ENCODE measurements at places on chromosomes 13 and 19. TPM values are rescaled to one million over a fixed set of nuclear protein-coding genes. Genes with fewer than 3 reads are reported as not detected.
A peak's percentile ranks its signal among the peaks of the same experiment; 100 is the strongest.

GRCh38 chr13:39370554-39370953, 232.4 kb downstream of the LHFPL6 start:
- H3K4me3 ChIP-seq = no peak overlapping the region
- no peaks in the 10 kb centered on the region for H3K36me3 ChIP-seq
- no peak overlapping the region for H3K27ac ChIP-seq
- H3K27me3 ChIP-seq = no peaks in the 10 kb centered on the region
- H3K4me1 ChIP-seq = no peaks in the 10 kb centered on the region

DNA sequence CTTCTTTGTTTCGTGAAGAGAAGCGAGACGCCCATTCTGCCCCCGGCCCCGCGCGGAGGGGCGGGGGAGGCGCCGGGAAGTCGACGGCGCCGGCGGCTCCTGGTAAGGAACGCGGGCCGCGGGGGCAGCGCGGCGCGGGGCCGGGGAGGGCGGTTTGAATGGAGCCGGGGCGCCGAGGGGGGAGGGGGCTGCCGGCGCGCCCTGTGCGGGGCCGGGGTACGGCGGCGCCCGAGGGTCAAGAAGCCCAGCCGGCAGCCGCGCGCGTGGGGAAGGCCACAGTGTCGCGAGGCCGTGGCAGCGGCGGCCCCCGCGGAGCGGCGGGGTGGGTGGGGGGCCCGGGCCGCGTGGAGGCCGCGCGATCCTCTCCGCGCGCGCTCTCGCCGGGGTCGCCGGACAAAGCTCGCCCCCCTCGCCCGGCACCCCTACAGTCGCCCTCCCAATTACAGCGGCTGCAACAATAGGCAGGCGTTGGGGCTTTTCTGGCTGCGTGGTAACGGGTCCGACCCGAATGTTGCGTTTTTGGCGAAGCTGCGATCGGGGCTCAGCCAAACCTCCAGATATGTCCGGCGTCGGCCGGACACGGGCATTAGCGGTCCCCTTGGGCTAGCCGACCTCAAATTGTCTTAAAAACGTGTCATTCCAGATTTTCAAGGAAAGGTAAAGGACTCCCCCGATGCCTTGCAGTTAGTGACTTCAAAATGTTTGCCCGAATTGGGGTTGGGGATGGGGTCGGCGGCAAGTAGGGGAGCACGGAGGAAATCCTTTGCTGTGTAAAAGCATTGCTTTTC, 437 bp downstream of the SMARCA4 start:
- H3K27ac ChIP-seq = peak overlapping the region; percentile 94
- DNase-seq = peak; percentile 53
- H3K36me3 ChIP-seq = no peaks in the 10 kb centered on the region
- peak overlapping the region; percentile 81 for H3K4me3 ChIP-seq
- no peaks in the 10 kb centered on the region for H3K4me1 ChIP-seq
- no peaks in the 10 kb centered on the region for H3K27me3 ChIP-seq

- no peaks in the 10 kb centered on the region for H3K4me1 ChIP-seq
- no peaks in the 10 kb centered on the region for H3K27me3 ChIP-seq
- H3K4me3 ChIP-seq = no peak overlapping the region
- no peaks in the 10 kb centered on the region for H3K36me3 ChIP-seq
- DNase-seq = no peak
These were observed 14.5 kb upstream of the RAB20 start for GRCh38 chr13:110576070-110576394.

The CPT1C gene
- total RNA-seq = 9.8 TPM

GRCh38 chr13:44506719-44507118, 69.4 kb downstream of the TSC22D1 start:
- no peak overlapping the region for H3K4me3 ChIP-seq
- no peaks in the 10 kb centered on the region for H3K4me1 ChIP-seq
- H3K36me3 ChIP-seq = no peaks in the 10 kb centered on the region
- no peak overlapping the region for H3K27ac ChIP-seq
- DNase-seq = no peak
- H3K27me3 ChIP-seq = no peaks in the 10 kb centered on the region

- H3K27me3 ChIP-seq = no peaks in the 10 kb centered on the region
- DNase-seq = no peak
- H3K27ac ChIP-seq = no peak overlapping the region
- no peaks in the 10 kb centered on the region for H3K36me3 ChIP-seq
These were observed 83.5 kb upstream of the RNF113B start for GRCh38 chr13:98260357-98261164.

The SRRM5 gene
- 8.4 TPM for total RNA-seq

- no peak for DNase-seq
- H3K27me3 ChIP-seq = no peaks in the 10 kb centered on the region
- H3K4me3 ChIP-seq = no peak overlapping the region
- no peaks in the 10 kb centered on the region for H3K4me1 ChIP-seq
- H3K36me3 ChIP-seq = no peaks in the 10 kb centered on the region
- H3K27ac ChIP-seq = no peak overlapping the region
These were observed 300.1 kb downstream of the TBC1D4 start for GRCh38 chr13:75181906-75182305.

- H3K4me3 ChIP-seq = no peak overlapping the region
- H3K27ac ChIP-seq = no peak overlapping the region
- DNase-seq = no peak
- H3K36me3 ChIP-seq = no peaks in the 10 kb centered on the region
These were observed 2.9 kb downstream of the ABCC4 start for GRCh38 chr13:95298169-95298965.

The SLC25A41 gene
- 3.2 TPM for total RNA-seq

GRCh38 chr13:30312904-30313303, 5.6 kb upstream of the KATNAL1 start:
- H3K27me3 ChIP-seq = no peaks in the 10 kb centered on the region
- no peaks in the 10 kb centered on the region for H3K36me3 ChIP-seq
- no peak overlapping the region for H3K4me3 ChIP-seq

DNA sequence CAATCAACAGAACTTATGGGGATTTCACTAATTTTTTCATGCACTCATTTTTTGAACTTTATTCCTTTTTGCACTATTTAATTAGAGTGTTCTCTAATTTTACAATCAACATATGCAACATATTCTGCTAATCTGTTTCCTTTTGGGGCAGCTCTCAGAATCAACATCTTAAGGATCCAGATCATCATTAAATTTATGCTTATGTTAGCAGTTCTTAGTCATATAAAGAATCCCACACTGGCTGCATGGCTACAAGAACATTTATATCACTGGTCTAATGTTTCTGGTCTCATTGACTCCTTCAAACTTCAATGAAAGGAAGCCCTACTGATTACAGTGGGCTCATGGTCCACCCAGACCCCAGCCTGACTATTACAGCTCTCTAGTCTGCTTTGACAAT, 245.2 kb downstream of the RBM26 start:
- no peaks in the 10 kb centered on the region for H3K36me3 ChIP-seq
- no peaks in the 10 kb centered on the region for H3K4me1 ChIP-seq
- no peak for DNase-seq

DNA sequence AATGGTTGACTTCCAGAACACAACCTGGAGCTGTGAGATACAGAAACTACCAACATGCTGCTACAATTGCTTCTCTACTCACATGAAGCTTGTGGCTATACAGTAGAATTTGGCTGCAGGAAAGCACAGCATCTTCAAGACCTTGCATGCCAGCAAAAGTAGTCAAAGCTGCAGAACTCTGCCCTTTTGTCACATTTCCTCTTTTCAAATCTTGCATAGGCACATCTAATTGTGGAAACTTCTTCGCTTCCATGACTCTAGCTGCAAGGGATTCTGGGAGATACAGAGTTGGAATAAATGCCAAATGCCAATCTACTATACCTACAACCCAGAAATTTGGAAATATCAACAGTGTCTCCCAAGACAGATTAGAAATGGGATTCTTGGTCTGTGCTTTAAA, 462.2 kb downstream of the FOXO1 start:
- no peaks in the 10 kb centered on the region for H3K36me3 ChIP-seq
- H3K27me3 ChIP-seq = no peaks in the 10 kb centered on the region
- DNase-seq = no peak
- no peaks in the 10 kb centered on the region for H3K4me1 ChIP-seq
- H3K4me3 ChIP-seq = no peak overlapping the region

DNA sequence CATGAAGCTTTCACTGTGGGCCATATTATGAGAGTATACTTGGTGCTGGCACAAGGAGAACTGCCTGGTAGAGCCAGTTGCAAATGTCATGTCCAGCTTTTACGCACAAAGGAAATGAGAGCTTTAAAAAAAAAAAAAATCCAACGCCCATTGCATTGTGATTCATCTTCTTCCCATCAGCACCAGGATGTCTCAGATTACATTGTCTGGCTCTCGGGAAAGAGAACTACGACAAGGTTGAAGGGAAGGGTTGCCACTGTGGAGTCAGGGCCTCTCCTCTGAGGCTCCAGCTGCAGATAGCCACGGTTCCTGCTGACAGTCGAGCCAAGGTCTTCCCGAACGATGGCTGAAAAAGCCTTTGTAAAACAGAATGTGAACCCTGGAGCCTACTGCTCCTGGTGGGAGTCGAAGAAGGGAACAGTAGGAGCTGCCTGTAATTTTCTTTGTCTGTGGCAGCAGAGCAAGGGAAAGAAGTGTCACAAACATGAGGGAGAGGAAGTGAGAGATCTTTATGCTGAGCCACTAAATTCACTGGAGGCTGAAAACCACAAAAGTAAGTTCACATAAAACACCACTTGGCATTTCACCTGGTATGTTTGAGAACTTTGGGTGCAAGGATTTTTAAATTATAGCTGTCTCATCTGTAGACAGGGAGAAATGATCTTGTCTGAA, 704.7 kb downstream of the DIAPH3 start:
- no peaks in the 10 kb centered on the region for H3K4me1 ChIP-seq
- no peak overlapping the region for H3K4me3 ChIP-seq
- H3K27me3 ChIP-seq = no peaks in the 10 kb centered on the region
- H3K27ac ChIP-seq = no peak overlapping the region
- no peak for DNase-seq

GRCh38 chr13:75547917-75548316, 1.7 kb upstream of the UCHL3 start:
- H3K4me1 ChIP-seq = peaks cover 10% of the 10 kb centered on the region
- no peak overlapping the region for H3K27ac ChIP-seq
- DNase-seq = no peak
- H3K36me3 ChIP-seq = no peaks in the 10 kb centered on the region
- H3K27me3 ChIP-seq = no peaks in the 10 kb centered on the region
- no peak overlapping the region for H3K4me3 ChIP-seq

- no peak overlapping the region for H3K4me3 ChIP-seq
- no peak for DNase-seq
- H3K27ac ChIP-seq = no peak overlapping the region
- H3K36me3 ChIP-seq = no peaks in the 10 kb centered on the region
These were observed 41.0 kb downstream of the LHFPL6 start for GRCh38 chr13:39561971-39562370.

DNA sequence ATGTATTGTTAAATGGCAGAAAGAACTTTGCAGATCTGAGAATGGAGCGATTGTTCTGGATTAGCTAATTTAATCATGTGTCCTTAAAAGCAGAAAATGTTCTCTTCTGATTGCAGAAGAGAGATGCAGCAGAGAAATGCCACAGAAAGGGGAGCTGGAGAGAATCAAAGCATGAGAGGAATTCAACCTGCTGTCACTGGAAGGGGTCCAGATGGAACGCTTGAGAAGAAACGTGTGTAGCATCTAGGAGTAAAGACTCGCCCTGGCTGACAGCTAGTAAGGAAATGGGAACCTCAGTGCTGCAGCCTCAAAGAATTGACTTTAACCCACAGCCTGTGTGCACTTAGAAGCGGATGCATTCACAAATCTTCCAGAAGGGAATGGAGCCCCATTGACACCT, 502.8 kb downstream of the KLF12 start:
- no peaks in the 10 kb centered on the region for H3K4me1 ChIP-seq
- H3K4me3 ChIP-seq = no peak overlapping the region
- H3K36me3 ChIP-seq = no peaks in the 10 kb centered on the region
- no peak for DNase-seq

DNA sequence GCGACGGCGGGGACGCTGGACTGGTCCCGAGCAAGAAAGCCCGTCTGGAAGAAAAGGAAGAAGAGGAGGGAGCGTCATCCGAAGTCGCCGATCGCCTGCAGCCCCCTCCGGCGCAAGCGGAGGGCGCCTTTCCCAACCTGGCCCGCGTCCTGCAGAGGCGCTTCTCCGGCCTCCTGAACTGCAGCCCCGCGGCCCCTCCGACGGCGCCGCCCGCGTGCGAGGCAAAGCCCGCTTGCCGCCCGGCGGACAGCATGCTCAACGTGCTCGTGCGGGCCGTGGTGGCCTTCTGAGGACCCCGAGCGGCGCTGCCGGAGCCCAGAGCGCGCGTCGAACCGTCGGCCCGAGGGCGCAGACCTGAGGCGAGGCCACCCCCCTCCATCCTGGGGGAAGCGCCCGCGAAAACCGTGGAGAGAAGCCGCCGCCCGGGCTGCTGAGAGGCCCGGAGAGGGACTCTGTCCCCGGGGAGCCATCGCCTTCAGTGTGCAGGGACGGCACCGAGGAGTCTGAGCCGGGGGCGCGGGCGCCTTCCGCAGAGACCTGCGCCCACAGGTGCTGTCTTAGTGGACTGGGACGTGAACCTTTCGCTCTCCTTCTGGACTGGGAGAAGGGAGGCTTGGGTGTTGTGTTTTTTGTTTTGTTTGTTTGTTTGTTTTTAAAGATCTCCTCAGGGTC, 3.5 kb downstream of the IER2 start:
- peak overlapping the region; percentile 60 for H3K27ac ChIP-seq
- no peaks in the 10 kb centered on the region for H3K36me3 ChIP-seq
- H3K27me3 ChIP-seq = no peaks in the 10 kb centered on the region
- no peak for DNase-seq
- H3K4me3 ChIP-seq = peak overlapping the region; percentile 73

The KRTDAP gene
- total RNA-seq = 2.7 TPM

The PLVAP gene
- 4.4 TPM for total RNA-seq

The TNFSF9 gene
- total RNA-seq = 5.7 TPM

The RGCC gene
- 26.5 TPM for total RNA-seq

DNA sequence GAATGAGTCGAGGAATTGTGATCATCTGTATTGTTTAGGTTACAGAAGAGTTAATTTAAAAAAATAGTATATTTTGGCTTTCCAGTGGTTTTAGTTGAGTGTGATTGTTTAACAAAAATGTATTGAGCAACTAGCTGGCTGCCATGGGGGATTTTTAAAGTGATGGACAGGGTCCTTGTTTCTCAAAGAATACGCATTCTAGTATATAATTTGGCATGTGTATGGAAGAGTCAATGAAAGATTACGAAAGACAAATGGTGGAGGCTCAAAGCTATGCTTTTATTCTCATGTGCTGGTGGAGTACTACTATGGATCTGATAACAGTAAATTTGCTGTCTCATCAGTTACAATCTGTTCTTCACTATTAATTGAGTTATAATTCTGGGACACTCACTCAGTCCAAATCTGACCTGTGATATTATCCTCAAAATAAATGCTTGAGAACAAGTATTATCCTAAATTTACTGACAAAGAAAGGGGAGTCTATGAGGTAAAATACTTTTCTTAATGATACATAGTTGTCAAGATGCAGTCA, 240.0 kb downstream of the GPC6 start:
- H3K4me3 ChIP-seq = no peak overlapping the region
- DNase-seq = no peak
- H3K36me3 ChIP-seq = no peaks in the 10 kb centered on the region
- H3K27ac ChIP-seq = no peak overlapping the region
- no peaks in the 10 kb centered on the region for H3K27me3 ChIP-seq
